ENCODE measurements at places on chromosomes 12 and 14. TPM values are rescaled to one million over a fixed set of nuclear protein-coding genes. Genes with fewer than 3 reads are reported as not detected.

Gene OAS3
- total RNA-seq: 7.1 TPM

Gene SMCO2
- total RNA-seq: not detected

Gene TIMELESS
- 4.5 TPM for total RNA-seq

Gene LRFN5
- not detected for total RNA-seq

Gene CHURC1
- total RNA-seq: 55.0 TPM

Gene FAM186B
- 0.10 TPM for total RNA-seq

Gene HHIPL1
- total RNA-seq: 0.32 TPM

Gene NXPH4
- 4.3 TPM for total RNA-seq

Gene CLEC4D
- not detected for total RNA-seq

Gene TMEM179
- total RNA-seq: not detected

Gene CD163
- 12.7 TPM for total RNA-seq

Gene TBC1D30
- 0.35 TPM for total RNA-seq

Gene XRCC3
- 7.0 TPM for total RNA-seq

Gene VRTN
- not detected for total RNA-seq

Gene NTS
- not detected for total RNA-seq

Gene TAS2R14
- 0.99 TPM for total RNA-seq

Gene C14orf132
- total RNA-seq: 35.7 TPM

Gene EXOC3L4
- 99.9 TPM for total RNA-seq

Gene SLC5A8
- total RNA-seq: not detected

Gene COX8C
- total RNA-seq: not detected

Gene TOMM20L
- not detected for total RNA-seq

Gene TROAP
- total RNA-seq: 1.1 TPM

Gene MYO1H
- total RNA-seq: not detected

Gene TRPV4
- total RNA-seq: 0.08 TPM

Gene AQP6
- total RNA-seq: not detected

Gene SVOP
- total RNA-seq: under 0.01 TPM

Gene PLCZ1
- not detected for total RNA-seq

Gene EFS
- not detected for total RNA-seq

Data from myocyte (in vitro differentiated cells).